ENCODE measurements at places on chromosomes 11 and 22.

DNA sequence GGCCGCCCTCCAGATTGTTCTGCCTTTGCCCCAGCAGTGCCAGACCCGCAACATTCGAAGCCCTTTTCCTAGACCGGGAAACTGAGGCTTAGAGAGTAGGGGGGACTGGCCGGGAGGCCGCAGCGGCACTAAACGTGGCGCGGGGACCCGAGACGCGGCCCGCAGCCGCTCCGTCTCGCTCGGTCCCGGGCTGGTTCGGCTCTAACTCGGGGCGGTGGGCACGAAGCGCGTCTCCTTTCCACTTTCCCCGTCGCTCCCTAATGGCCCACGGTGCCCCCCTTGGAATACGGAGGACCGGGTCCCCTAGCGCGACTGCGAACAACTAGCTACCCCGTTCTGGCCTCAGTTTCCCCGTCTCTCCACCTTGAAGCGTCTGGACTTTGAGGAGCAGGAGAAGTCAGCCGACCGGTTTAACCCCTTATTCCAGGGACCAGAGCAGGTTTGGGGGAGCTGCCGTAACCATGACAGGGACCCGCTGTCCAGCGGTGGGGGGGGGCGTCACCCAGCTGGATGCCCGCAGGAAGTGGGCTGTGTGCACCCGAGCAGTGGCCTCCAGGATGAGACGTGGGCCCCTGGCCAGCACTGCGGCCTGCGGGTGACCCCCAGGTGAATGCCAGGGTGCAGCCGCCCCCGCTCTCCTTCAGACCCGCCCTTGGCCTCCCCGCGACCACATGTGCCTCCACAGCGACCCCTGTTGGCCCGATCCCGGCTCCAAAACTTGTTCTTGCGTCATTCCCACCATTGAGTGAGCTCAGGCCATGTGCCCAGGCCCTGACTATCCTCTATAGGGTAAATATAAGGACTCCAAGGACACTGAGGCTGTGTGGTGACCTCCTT is 1.1 kb downstream of the CDC42EP1 start:
- DNase-seq: peak; percentile 69

DNA sequence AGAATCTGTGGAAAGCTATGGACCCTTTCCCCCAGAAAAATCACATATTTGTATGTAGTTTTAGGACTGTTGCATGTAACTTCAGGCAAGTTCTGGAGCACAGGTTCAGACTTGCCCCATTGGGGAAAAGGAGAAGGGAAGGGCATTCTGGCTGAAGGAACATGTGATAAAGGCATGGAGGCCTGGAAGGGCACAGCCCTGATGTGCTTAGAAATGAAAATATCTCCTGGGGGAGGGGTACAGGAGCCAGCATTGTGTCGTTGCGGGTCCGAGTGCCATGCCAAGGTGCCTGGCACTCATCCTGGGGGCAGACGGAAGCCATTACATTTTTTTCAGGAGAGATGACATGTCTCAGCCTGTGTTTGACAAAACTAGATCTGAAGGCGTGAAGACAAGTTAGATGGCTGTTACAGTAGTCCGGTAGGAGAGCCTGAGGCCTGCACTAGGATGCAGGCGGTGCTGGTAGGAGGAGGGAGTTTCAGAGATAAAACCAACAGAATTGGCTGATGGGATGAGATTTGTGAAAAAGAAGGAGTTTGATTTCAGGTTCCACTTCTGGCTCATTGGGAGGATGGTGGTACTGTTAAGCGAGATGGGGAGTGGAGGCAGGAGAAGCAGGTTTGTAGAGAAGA is 96.9 kb downstream of the TEAD1 start:
- DNase-seq: no peak

- DNase-seq: no peak
Measured at GRCh38 chr22:26426924-26427323, 2.1 kb upstream of the ASPHD2 start.

DNA sequence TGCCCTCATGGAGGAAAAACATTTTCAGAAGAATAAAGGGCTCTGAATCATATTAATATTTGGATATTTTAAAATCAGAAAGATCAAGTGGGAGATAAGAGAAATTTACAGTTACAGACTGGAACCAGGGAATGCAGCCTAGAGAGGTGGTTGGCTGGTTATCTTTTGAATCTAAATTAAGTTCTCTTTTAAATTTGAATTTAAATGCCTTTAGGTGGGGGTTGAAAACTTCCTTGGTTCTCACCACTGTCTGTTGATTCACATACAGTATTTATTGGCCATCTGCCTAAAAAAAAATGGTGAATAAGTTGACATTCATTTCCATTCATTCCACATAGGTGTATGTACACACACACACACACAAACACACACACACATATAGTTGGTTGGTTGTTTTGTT is 35.7 kb upstream of the PTPRJ start:
- DNase-seq: no peak

DNA sequence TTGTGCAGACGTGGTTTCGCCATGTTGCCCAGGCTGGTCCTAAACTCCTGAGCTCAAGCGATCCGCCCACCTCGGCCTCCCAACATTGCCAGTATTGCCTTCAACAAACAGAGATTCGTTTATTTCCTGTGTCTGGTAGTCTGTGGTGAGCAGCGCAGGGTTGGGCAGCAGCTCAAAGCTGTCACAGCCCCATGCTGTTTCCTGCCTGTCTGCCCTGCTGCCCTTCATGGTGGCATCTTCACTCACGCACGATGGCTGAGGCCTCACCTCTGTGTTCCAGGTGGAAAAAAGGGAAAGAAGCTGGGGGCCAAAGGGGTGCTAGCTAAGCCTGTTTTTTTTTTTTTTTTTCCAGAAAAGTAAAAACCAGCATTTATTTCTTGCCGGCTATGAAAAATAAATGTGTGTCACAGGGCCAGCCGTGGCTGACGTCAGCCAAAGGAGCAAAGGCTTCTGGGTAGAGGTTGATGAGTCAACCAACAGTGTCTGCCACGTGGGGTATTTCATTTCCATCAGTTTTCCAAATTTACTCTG is 28.8 kb downstream of the TBC1D22A start:
- peak; percentile 87 for DNase-seq

DNA sequence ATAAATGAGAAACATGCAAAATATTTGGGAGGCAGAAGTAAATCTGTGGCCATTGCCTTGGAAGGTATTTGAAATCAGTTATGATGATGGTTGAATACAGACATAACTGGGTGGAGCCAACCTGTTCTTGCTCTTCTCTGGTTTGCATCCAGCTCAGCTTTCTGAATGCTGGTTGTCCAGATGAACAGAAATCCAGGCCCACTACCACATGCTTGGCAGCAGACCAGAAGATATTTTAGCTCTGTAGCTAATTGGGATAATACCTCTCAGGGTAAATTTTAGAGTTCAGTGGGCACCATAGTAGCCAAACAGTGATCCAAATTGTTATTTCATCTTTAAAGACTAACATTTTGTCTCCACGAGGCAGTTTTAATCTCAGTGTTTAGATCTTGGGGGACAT is 308.3 kb downstream of the RAB38 start:
- no peak for DNase-seq

DNA sequence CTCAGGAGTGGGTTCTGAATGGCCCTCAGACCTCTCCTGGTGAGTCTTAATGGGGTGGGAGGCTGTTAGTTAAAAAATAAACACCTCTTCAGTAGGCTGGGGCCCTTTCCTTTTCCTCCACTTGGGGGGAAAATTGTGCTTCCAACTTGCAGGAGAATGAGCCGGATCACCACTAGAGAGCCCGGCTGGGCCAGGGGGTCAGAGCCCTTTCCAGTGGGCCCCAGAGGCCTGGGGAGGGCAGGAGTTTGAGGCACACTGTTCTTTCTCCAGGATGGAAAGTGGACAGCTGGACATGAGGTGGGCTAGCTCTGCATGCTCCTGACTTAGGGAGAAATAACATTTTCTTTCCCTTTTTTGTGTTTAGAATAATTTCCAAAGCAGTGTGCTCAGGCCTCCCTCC is 32.8 kb downstream of the B3GAT1 start:
- no peak for DNase-seq

- no peak for DNase-seq
Measured at GRCh38 chr22:30866811-30867271, 101.7 kb downstream of the MORC2 start.

DNA sequence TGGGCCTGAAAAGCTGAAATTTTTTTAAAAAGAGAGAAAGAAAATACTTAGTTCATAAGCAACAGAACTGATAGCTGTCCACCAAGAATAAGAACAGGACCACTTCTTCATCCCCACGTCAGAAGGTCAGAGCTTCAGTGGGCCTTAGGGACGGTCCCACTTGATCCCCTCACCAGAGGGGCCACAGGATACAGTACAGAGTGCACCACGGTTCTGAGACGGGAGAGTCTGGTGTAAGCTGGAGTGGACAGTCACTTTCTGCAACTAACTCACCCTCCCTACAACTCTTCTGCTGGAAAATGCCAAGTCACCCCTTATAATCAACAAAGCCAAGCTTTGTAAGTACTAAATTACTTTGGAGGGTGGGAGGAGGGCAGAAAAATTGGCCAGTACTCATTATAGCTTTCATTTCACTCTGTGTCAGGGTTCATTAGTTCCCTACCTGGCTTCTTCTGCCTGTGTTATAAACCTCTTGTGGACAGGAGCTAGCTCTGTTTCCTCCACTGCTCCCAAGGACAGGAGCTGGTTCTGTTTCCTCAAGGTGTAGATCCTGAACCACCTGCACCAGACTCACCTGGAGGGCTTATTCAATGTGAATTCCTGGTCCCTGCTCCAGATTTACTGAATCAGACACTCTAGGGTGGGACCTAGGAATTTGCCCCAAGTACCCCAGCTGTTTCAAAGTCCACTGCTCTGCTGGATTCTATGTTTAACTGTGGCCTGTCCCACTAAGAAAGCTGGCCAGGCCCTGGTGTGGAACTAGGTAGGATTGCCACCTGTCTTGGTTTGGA is 39.6 kb downstream of the SCGB1A1 start:
- DNase-seq: no peak

DNA sequence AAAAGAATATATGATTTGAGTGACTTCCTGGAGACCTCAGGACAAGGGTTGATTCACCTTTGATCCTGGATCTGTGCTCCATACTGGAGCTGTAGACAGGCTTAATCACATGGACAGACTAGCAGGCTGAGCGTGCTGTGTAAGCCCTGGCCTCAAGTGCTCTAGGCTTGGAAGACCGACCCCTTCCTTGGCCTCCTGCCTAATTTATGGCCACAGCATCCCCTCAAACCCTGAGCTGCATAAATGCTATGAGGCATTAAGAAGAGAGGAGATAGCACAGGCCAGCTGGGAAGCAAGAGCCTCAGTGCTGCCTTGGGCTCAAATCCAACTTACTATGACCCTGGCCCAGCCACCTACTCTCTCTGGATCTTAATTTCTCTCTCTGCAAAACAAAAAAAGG is 385.1 kb downstream of the BUD13 start:
- DNase-seq: no peak

DNA sequence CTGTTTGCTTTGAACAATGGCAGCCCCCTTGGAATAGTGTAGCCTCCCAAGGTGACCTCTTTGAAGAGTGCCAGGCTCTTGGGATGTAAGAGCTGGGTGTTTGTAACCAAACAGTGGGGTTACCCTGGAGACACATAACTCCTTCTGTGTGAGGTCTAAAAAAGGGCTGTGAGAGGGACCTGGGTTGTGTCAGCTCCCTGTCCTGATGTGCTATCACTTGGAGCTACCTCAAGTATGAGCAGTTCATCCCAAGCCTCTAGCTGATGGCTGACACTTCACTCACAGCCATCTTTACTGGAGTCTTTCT is 40.2 kb downstream of the TSPAN18 start:
- DNase-seq: no peak

DNA sequence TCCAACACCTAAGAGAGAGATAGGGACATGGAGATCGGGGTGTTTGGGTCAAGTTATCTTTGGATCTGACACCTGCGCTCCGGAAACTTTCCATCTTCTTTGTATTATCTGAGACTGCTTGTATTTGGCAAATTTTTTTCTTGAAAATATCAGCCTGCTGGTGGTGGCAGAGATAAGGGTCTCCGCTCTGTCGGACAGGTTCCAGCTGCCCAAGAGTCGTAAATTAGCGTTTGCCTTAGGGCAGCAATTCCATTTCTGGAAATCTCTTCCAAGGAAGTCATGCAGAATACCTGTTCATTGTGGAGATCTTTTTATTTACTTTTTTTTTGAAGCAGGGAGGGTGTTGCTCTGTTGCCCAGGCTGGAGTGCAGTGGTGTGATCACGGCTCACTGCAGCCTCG is 19.5 kb upstream of the CSNK1E start:
- no peak for DNase-seq

- no peak for DNase-seq
Measured at GRCh38 chr11:109784536-109784935, 308.7 kb upstream of the ZC3H12C start.

DNA sequence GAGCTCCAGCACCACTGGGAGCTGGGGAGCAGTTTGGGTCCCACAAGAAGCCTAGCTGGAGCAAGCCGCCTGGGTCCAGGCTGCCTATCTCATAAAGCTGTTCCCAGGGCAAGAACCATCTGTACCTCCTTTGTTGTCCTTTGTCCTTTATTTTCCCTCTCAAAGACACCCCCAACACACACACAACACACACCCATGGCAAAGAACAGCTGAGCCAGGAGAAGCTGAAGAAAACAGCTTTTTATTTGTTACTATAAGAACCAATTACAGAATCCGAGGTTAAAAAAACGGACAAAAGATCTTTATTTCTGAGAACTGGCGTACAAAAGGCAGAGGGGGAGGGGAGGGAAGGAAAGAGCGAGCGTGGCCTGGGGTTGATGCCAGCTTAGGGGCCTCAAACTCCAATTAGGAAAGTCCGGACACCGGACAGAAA is 1.7 kb upstream of the TUT1 start:
- DNase-seq: no peak

GRCh38 chr11:61922539-61922938 is 5.2 kb upstream of the RAB3IL1 start:
- DNase-seq: peak; percentile 41

GRCh38 chr11:76216536-76217325 is 10.4 kb upstream of the WNT11 start:
- no peak for DNase-seq

DNA sequence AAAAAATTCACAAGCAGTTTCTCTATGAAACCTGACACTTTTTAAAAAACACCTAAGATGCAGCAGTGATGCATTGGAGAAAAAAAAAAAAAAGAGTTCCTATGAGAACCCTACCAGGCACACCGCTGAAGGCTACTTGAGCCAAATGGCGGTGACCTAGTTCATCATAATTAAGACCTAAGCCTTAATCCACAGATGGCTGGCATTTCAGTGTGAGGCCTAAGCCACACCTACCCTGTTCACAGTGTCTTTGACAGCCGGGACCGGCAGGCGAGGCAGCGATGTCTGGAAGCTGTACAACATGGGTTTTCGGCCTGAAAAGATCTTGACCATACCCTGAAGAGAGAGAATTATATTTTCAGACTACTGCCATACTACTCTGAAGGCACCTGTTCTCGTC is 38.0 kb downstream of the CPT1A start:
- no peak for DNase-seq

DNA sequence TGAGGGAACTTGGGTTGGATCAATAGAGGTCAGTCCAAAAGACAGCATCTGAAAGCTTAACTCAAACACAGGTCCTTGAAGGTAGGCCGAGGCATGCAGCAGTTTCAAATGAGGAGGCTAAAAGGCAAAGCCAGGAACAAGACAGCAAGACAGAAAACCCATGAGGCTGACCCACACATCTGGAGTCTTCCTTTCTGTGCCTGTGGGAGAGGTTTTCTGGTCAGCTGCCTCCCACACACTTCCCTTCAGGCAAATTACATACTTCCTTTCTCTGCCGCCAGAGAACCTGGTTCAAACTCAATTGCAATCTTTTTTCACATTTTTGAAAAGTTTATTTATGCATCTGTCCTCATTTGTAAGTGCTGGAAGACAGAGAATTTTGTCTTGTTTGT is 29.8 kb upstream of the CRTAM start:
- no peak for DNase-seq

GRCh38 chr22:48738204-48738980 is 1089.3 kb downstream of the BRD1 start:
- DNase-seq: no peak
